Effector memory CD8-positive, alpha-beta T cell (primary cell): ENCODE measurements at places on chromosomes 12 and 14.

- H3K27ac ChIP-seq = no peak overlapping the region
- H3K27me3 ChIP-seq = no peaks in the 10 kb centered on the region
- no peak overlapping the region for H3K4me3 ChIP-seq
- no peak for DNase-seq
- H3K4me1 ChIP-seq = peaks cover 4% of the 10 kb centered on the region
Measured at GRCh38 chr12:92021666-92022035, 124.0 kb downstream of the BTG1 start.

- no peaks in the 10 kb centered on the region for H3K27me3 ChIP-seq
- no peaks in the 10 kb centered on the region for H3K36me3 ChIP-seq
- no peak overlapping the region for H3K4me3 ChIP-seq
- DNase-seq = no peak
- no peaks in the 10 kb centered on the region for H3K4me1 ChIP-seq
- H3K27ac ChIP-seq = no peak overlapping the region
Measured at GRCh38 chr12:59444932-59445331, 150.9 kb upstream of the SLC16A7 start.

GRCh38 chr14:54805070-54805444 lies 97.6 kb downstream of the GCH1 start:
- H3K27ac ChIP-seq = no peak overlapping the region
- peaks cover 34% of the 10 kb centered on the region for H3K27me3 ChIP-seq
- H3K4me3 ChIP-seq = no peak overlapping the region
- DNase-seq = no peak
- no peaks in the 10 kb centered on the region for H3K36me3 ChIP-seq

DNA sequence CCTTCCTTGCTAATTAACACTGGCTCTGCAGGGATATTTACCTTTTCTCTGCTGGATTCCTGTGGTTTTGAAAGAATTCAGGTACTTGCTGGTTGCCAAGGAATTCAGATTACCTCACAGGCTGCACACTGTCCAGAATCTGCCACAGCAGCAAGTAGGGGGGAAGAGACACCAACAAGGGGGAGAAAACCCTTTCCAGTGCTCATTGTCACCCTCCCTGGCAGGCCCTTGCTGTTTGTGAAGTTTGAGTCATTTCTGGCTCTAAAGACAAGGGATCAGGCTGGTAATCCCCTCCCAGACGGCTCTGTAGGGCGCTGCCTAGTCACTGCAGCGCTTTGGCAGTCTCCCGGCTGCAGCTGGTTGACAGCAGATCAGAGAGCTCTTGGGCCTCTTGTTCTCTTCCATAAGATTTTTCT lies 50.8 kb downstream of the TTLL5 start:
- H3K4me3 ChIP-seq = no peak overlapping the region
- no peaks in the 10 kb centered on the region for H3K27me3 ChIP-seq
- H3K4me1 ChIP-seq = no peaks in the 10 kb centered on the region
- no peak for DNase-seq

- no peaks in the 10 kb centered on the region for H3K4me1 ChIP-seq
- H3K27ac ChIP-seq = no peak overlapping the region
- H3K4me3 ChIP-seq = no peak overlapping the region
- H3K36me3 ChIP-seq = peaks cover 3% of the 10 kb centered on the region
- peaks cover 48% of the 10 kb centered on the region for H3K27me3 ChIP-seq
- no peak for DNase-seq
Measured at GRCh38 chr12:4933411-4933810, 23.7 kb downstream of the KCNA1 start.
